ENCODE measurements at places on chromosomes 5 and 9. TPM values are rescaled to one million over a fixed set of nuclear protein-coding genes. Genes with fewer than 3 reads are reported as not detected.

Gene LCNL1
- 1.0 TPM for total RNA-seq

Gene PCDHA10
- not detected for total RNA-seq

Gene HAVCR2
- 1.8 TPM for total RNA-seq

Gene RELL2
- 10.9 TPM for total RNA-seq

Gene BNIP1
- 24.4 TPM for total RNA-seq

Gene PCDHB15
- not detected for total RNA-seq

Gene TMEM232
- total RNA-seq = 1.1 TPM

Gene INSL4
- not detected for total RNA-seq

Gene NIPAL4
- 0.16 TPM for total RNA-seq

Gene FAM53C
- 81.0 TPM for total RNA-seq

Gene NSG2
- not detected for total RNA-seq

Gene PSAT1
- total RNA-seq = 0.61 TPM

Gene SEMA5A
- total RNA-seq = 2.9 TPM

All from CD4-positive, alpha-beta T cell (primary cell).